PC-9 (cell line): ENCODE measurements at places on chromosomes 12 and 14. TPM values are rescaled to one million over a fixed set of nuclear protein-coding genes. Genes with fewer than 3 reads are reported as not detected.
A peak's percentile ranks its signal among the peaks of the same experiment; 100 is the strongest.

SIX4 gene
- 31.0 and 35.7 TPM in 2 replicates for total RNA-seq

IFNG-AS1 gene
- not detected in 2 replicates for total RNA-seq

FBLN5 gene
- not detected in 2 replicates for total RNA-seq

NRXN3 gene
- total RNA-seq: not detected in 2 replicates

C1QL4 gene
- 0.18 and 0.22 TPM in 2 replicates for total RNA-seq

CISTR gene
- total RNA-seq: not detected in 2 replicates

ARMH4 gene
- not detected in 2 replicates for total RNA-seq

SLC5A8 gene
- not detected in 2 replicates for total RNA-seq

INHBE gene
- total RNA-seq: 0.73 and 0.90 TPM in 2 replicates

GRCh38 chr12:28248555-28249145 lies 58.4 kb downstream of the CCDC91 start:
- DNase-seq: no peak

- no peak for DNase-seq
These were observed 597.0 kb downstream of the ETNK1 start for GRCh38 chr12:23221926-23222325.

GRCh38 chr12:82695531-82695930 lies 8.8 kb downstream of the TMTC2 start:
- DNase-seq: no peak

DNA sequence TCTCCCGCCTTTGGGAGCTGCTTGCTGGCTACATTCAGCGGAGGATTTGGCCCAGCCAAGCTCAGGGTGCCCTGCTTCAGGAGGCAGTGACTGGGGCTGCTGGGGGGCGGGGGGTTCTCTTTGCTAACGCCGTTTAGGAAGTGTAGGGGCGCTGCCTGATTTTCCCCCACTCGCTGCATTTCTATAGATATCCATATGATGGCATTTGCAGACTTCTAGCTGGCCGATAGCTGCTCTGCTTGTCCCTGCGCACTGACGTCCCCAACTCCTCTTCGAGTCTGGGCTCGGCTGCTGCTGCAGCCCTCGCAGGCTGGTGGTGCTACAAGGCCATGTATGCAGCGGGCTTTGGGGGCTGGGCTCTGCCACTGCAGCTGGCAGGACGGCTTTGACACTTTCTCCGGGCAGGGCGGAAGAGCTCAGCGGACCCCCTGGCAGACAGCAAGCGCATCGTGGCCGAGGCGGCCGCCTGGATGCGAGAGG lies 3.1 kb downstream of the LRFN5 start:
- DNase-seq: no peak

GRCh38 chr12:65787056-65787865 lies 37.0 kb upstream of the HMGA2 start:
- DNase-seq: no peak

GRCh38 chr12:54337854-54338650 lies 13.1 kb downstream of the COPZ1 start:
- DNase-seq: no peak

- no peak for DNase-seq
These were observed 147.1 kb upstream of the NRXN3 start for GRCh38 chr14:78023112-78023511.

GRCh38 chr12:112937741-112938719 lies at the start of gene OAS3:
Gene OAS3, plus strand, starts transcription at chr12:112938474. Its CDS starts 57 bp downstream, at chr12:112938531.
- DNase-seq: peak; percentile 50

DNA sequence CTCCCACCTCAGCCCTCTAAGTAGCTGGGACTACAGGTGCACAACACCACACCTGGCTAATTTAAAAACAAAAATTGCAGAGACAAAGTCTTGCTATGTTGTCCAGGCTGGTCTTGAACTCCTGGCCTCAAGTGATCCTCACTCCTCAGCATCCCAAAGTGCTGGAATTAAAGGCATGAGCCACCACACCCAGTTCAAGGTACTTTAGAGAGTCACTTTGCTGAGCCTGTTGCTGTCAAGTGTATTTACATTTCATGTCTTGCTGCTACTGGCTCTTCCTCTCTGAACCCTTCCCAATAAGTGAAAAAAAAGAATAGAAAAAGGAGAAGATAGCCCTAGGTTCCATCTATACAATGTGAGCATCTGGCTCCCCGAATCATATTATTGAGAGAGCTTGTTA lies 38.4 kb downstream of the SLCO1A2 start:
- DNase-seq: no peak

DNA sequence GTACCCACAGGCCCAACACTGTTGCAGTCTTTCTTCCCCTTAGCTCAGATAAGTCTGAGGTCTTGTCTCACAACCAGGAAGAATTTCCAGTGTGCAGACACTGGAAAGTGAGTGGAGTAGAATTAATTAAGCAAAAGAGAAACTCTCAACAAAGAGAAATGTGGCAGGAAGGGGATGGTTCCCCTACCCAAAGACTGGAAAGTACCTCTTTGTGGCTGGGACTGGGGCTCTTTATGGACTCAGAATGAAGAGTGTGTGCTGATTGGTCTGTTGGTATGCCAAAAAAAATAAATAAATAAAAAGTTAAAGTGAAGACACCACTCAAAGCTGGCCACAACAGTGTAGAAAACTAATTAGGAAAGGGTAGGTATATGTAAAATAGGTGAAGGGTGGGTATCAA lies 26.4 kb downstream of the GLIPR1L1 start:
- no peak for DNase-seq

- peak; percentile 44 for DNase-seq
These were observed 73.5 kb downstream of the PPP2R5C start for GRCh38 chr14:101834800-101835547.

GRCh38 chr14:56840221-56840620 lies 29.9 kb upstream of the OTX2 start:
- DNase-seq: no peak
